ENCODE measurements at places on chromosomes 4 and X.

GRCh38 chr4:84914686-84915395 lies 51.6 kb downstream of the WDFY3 start:
- DNase-seq: no peak

- no peak for DNase-seq
These were observed 1.1 kb upstream of the EDNRA start for GRCh38 chr4:147479786-147480185.

GRCh38 chr4:38149997-38150671 lies 189.9 kb downstream of the PTTG2 start:
- no peak for DNase-seq

DNA sequence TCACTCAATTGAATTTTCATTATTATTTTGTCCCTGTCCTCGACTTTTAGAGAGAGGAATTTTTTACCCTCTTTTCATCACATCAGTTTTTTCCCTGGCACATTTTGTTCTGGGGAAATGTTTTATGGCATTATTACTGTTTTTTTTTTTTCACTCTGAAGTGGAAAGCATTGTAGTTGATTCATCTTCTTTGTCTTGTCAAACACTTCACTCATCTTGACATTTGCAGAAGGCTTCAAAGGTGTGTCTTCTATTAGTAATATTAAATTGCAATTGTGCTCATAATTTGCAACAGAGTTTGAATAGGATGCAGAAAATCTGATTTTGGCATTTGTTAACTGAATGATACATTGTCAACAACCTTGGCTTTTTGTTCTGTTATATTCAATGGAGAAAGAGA lies 545.4 kb upstream of the ARX start:
- DNase-seq: no peak

- no peak for DNase-seq
These were observed 27.9 kb upstream of the KIAA1210 start for GRCh38 chrX:119155416-119156035.

- DNase-seq: no peak
These were observed 22.7 kb downstream of the JAKMIP1 start for GRCh38 chr4:6177587-6178197.

GRCh38 chr4:153413842-153414241 lies 52.3 kb upstream of the TMEM131L start:
- DNase-seq: no peak

Data from activated CD8-positive, alpha-beta memory T cell treated with anti-CD3 and anti-CD28 coated beads for 1 hour (primary cell).